Chondrocyte (in vitro differentiated cells): ENCODE measurements at places on chromosomes 12 and 14. TPM values are rescaled to one million over a fixed set of nuclear protein-coding genes. Genes with fewer than 3 reads are reported as not detected.

- H3K36me3 ChIP-seq: no peaks in the 10 kb centered on the region
- DNase-seq: no peak
- H3K27me3 ChIP-seq: peaks cover 53% of the 10 kb centered on the region
These were observed 20.5 kb upstream of the SLC24A4 start for GRCh38 chr14:92302481-92302880.

TSPAN8 gene
- 0.22 TPM in 1 of 3 replicates, not detected in the others for total RNA-seq

PPFIA2 gene
- total RNA-seq: 0.46 to 0.68 TPM in 2 of 3 replicates, not detected in the other

LRFN5 gene
- 0.10 TPM in 1 of 3 replicates, not detected in the others for total RNA-seq

DNA sequence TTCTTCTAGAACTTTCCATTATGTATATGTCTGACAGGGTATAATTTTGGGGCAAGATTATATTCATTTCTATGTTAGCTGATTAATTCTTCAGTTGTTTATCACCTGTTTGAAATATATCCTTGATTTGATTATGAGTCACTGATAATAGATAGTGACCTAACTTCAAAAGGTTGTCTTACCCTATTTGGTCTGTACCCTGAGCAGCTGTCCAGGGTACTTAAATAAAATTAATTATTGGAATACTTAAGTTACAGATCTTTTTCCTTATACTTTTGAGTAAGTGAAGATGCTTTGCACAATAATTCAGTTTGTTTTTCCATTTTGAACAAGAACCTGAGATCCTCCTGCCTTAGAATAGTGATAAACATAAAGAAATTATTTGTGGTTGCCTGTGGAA is 13.2 kb upstream of the NPAS3 start:
- peaks cover 8% of the 10 kb centered on the region for H3K27me3 ChIP-seq
- no peaks in the 10 kb centered on the region for H3K4me1 ChIP-seq
- DNase-seq: no peak

DNA sequence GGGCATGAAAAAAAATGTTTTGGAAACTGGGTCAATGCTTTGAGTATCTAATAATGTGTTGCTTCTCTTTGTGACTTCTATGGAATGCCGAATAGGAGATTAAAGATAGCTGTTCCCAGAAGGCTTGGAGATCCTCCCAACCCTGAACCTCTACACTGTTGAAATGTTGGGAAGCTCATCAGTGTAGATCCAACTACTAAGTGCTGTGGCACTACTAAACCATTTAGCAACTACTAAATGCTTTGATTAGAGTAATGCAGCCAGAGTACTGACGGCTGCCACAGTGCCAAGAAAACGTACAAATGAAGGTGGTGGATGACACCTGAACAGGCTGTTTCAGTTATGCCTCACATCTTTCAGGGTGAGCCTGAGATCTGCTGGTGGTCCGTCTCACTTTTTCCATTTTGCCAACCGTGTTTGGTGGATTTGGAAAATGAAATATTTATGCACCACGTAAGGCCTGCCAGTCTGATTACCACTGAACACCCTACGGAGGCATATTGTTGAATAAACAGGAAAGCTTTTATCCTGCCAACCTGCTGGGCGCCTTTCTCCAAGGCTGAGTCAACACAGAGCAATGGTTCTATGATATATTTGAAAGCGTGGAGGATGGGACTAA is 938.0 kb upstream of the FLRT2 start:
- H3K27me3 ChIP-seq: no peaks in the 10 kb centered on the region
- no peak overlapping the region for H3K4me3 ChIP-seq
- H3K36me3 ChIP-seq: no peaks in the 10 kb centered on the region
- no peak for DNase-seq
- H3K4me1 ChIP-seq: no peaks in the 10 kb centered on the region

- H3K36me3 ChIP-seq: no peaks in the 10 kb centered on the region
- DNase-seq: no peak
- H3K4me3 ChIP-seq: no peak overlapping the region
These were observed 27.0 kb downstream of the DHRS2 start for GRCh38 chr14:23663127-23663526.

- H3K4me1 ChIP-seq: peaks cover 5% of the 10 kb centered on the region
- H3K36me3 ChIP-seq: no peaks in the 10 kb centered on the region
- DNase-seq: no peak
- no peak overlapping the region for H3K4me3 ChIP-seq
These were observed 97.5 kb downstream of the CRACR2A start for GRCh38 chr12:3655328-3655900.

DNA sequence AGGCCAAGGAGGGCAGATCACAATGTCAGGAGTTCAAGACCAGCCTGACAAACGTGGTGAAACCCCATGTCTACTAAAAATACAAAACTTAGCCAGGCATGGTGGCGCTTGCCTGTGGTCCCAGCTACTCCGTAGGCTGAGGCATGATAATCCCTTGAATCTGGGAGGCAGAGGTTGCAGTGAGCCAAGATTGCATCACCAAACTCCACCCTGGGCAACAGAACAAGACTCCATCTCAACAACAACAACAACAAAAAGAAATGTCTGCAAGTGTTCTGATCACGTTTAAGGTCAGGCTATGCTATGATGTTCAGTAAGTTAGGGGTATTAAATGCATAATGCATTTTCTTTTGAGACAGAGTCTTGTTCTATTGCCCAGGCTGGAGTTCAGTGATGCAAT is 6.7 kb upstream of the PLD4 start:
- DNase-seq: no peak
- H3K4me3 ChIP-seq: no peak overlapping the region
- peaks cover 13% of the 10 kb centered on the region for H3K27me3 ChIP-seq
- H3K36me3 ChIP-seq: no peaks in the 10 kb centered on the region
- no peak overlapping the region for H3K27ac ChIP-seq
- H3K4me1 ChIP-seq: no peaks in the 10 kb centered on the region

DNA sequence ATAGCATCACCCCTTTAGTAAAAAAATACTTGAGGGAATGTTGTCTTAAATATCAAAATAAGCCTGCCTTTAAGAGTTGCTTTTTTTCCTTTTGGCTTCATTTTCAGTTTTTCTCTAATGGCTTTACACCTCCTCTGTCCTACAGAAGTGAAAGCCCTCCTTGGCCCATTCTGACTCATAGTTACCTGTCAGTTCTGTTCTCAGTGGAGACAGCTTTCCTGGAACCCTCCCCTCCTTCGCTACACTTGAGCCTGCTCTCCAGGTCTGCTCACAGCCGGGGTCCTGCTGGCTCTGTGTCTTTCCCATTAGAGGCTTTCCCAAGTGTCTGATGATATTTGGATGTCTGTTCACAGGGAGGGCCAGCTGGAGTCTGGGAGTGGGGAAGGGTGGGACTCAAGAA is 84.0 kb downstream of the PELI2 start:
- no peak overlapping the region for H3K4me3 ChIP-seq
- H3K36me3 ChIP-seq: no peaks in the 10 kb centered on the region
- no peaks in the 10 kb centered on the region for H3K27me3 ChIP-seq
- H3K4me1 ChIP-seq: no peaks in the 10 kb centered on the region

GRCh38 chr12:122130150-122130549 is 43.9 kb downstream of the IL31 start:
- no peak overlapping the region for H3K4me3 ChIP-seq
- peaks cover 20% of the 10 kb centered on the region for H3K4me1 ChIP-seq

DNA sequence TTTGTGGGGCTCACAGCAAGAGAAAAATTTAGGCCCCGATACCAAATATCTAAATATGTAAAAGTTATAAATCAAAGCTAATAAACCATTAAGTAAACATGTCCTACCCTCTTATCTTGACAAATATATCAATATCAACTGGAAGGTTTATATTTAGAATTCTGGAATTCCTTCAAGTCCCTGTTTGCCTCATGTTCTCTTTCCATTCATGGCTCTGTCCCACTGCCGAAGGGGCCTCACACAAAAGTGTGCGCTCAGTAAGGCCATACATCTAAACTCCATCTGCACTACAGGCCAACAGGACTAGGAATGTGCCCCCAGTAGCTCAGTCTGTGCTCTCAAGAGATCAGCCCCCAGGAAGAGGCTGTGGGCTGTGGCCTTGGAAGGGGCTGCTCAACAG is 10.6 kb upstream of the ATP5MC2 start:
- H3K4me3 ChIP-seq: no peak overlapping the region
- DNase-seq: no peak
- H3K4me1 ChIP-seq: no peaks in the 10 kb centered on the region
- no peak overlapping the region for H3K27ac ChIP-seq
- no peaks in the 10 kb centered on the region for H3K36me3 ChIP-seq
- H3K27me3 ChIP-seq: peaks cover 16% of the 10 kb centered on the region

TPH2 gene
- total RNA-seq: not detected in 3 replicates

DNA sequence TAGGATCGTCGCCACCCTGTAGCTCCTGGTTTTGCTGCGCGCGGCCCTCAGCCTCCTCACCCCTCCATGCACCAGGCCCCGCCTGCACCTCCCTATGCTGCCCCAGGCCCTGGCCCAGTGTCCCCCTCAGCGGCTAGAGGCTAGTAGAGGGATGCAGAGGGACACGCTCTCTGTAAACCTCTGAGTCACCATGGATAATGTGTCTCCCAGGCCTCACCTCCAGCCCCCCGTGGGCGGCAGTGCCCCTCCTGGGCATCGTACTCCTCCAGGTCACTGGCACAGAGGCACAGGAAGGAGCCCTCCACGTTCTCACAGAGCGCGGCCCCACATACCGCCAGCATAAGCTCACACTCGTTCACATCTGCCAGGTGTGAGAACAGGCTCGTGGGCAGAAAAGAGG is 12.3 kb downstream of the ISCA2 start:
- no peak overlapping the region for H3K27ac ChIP-seq
- H3K4me1 ChIP-seq: peaks cover 28% of the 10 kb centered on the region
- H3K36me3 ChIP-seq: peaks cover 17% of the 10 kb centered on the region

- H3K4me1 ChIP-seq: peaks cover 53% of the 10 kb centered on the region
- H3K27me3 ChIP-seq: no peaks in the 10 kb centered on the region
- DNase-seq: no peak
These were observed 107.3 kb downstream of the PPP2R5E start for GRCh38 chr14:63435838-63436237.

DNA sequence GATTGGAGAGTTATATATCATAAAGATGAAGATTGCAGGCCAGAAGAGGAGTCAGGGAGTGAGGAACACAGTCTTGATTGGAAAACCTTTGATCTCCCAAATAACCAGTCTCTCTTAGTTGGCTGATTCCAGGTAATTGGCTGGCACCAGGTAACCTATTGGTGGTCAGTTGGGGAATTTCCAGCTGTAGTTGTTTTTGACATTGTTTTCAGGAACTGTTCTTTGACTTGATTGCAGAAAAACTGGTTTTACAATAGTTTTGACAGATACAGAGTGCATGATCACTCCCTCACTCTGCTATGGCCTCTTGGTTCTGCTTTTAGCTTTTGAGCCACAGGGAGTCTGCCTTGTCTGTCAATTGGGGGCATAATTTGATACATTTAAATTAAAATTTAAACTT is 71.6 kb downstream of the ZNF641 start:
- H3K27ac ChIP-seq: no peak overlapping the region
- H3K4me1 ChIP-seq: no peaks in the 10 kb centered on the region
- H3K36me3 ChIP-seq: no peaks in the 10 kb centered on the region
- H3K4me3 ChIP-seq: no peak overlapping the region
- DNase-seq: no peak
- H3K27me3 ChIP-seq: peaks cover 26% of the 10 kb centered on the region

DNA sequence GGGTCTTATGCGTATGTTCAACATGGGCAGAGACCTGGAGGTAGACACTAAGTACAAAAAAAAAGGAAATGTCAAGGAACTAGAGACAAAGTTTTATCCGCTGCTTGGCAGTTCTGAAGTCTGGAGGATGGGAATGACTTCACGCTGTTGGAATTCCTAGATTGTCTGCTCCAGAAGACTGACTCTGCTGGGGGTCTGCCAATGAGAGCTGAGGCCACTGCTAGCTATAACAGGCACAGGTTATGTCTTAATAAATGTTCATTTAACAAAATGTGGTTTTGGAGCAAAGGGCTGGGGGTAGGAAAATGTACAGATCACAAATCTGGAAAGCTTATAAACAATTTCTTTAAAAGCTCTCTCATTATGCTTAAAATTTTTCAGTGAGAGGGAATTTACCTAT is 5.9 kb downstream of the RNASE8 start:
- H3K4me3 ChIP-seq: no peak overlapping the region
- H3K27me3 ChIP-seq: no peaks in the 10 kb centered on the region
- peak overlapping the region; percentile 81 for H3K27ac ChIP-seq
- DNase-seq: no peak

LRP1-AS gene
- total RNA-seq: not detected in 3 replicates

LAG3 gene
- total RNA-seq: 0.56 to 1.7 TPM (median 1.0 TPM) in 3 replicates

SIX1 gene
- total RNA-seq: 92.0 to 204 TPM (median 94.6 TPM) in 3 replicates

- no peaks in the 10 kb centered on the region for H3K4me1 ChIP-seq
- DNase-seq: no peak
- H3K36me3 ChIP-seq: no peaks in the 10 kb centered on the region
- H3K27ac ChIP-seq: no peak overlapping the region
These were observed 9.3 kb upstream of the FUT8 start for GRCh38 chr14:65403231-65403630.

PLEKHG7 gene
- total RNA-seq: not detected in 3 replicates

DEPDC4 gene
- total RNA-seq: 0.44 to 1.6 TPM (median 0.57 TPM) in 3 replicates

GRCh38 chr14:21037156-21037555 is 2.5 kb upstream of the RNASE13 start:
- no peaks in the 10 kb centered on the region for H3K36me3 ChIP-seq
- H3K4me3 ChIP-seq: no peak overlapping the region

NFATC4 gene
- total RNA-seq: 93.4 to 99.2 TPM (median 97.7 TPM) in 3 replicates

SSTR1 gene
- total RNA-seq: not detected in 3 replicates
